ENCODE measurements at places on chromosomes 5 and 9. TPM values are rescaled to one million over a fixed set of nuclear protein-coding genes. Genes with fewer than 3 reads are reported as not detected.

Gene PCDH12
- polyA plus RNA-seq, result 15.7 TPM

Gene ADRB2
- polyA plus RNA-seq, result 0.27 TPM

Gene LEAP2
- polyA plus RNA-seq, result 8.7 TPM

Gene KIAA0825
- 5.2 TPM for polyA plus RNA-seq

Gene BNC2
- polyA plus RNA-seq, result 10.3 TPM

Gene LMX1B
- polyA plus RNA-seq, result 18.3 TPM

Gene PCDHB9
- polyA plus RNA-seq, result 4.3 TPM

Gene IFNA2
- not detected for polyA plus RNA-seq

Gene CCNI2
- 4.2 TPM for polyA plus RNA-seq

Gene BHMT2
- polyA plus RNA-seq, result 49.9 TPM

Gene OLFM1
- polyA plus RNA-seq, result 3.3 TPM

DNA sequence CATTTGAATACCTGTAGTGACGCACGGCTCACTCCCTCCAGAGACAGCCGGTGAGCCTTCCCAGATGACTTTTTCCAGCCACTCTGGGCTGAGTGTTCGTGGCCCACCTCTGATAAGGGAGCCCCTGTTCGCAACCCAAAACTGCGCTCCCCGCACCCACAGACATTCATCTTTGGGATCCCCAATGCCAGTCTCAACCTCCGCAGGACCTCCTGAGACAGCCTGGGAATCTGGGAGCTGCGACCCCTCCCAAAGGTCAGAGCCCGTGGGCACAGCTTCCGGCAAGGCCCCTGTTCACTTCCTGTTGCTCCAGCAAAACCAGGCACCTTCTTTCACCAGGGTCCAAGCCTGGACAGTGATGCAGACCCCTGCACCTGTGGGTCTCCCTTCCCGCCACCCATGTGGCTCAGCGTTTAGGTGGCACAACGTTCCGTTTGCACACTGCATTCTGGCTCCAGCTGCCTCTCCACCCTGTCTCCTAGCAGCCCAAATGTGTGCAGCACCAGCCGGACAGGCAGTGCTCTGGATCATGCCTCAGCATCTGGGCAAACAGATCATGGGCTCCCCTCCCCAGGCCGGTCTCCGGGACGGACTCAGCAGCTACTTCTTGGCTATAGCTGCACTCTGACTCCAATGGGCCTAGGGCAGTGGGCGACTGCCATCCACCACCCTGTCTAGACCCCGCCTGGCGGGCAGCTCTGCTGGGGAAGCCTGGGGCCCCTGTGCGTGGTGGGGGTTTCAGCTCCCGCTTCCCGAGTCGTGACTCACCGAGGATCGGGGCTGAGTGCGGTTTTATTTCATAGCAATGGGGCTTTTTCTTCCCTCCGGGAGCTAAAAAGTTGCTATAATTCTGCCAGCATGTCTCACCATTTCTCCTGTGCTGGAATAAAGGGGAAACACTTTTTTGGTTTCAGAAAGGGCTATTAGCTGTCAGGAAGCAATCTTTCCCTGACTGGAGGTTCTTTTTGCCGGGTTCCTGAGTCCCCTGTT, 156.0 kb downstream of the OLFM1 start:
- DNase-seq, result no peak

DNA sequence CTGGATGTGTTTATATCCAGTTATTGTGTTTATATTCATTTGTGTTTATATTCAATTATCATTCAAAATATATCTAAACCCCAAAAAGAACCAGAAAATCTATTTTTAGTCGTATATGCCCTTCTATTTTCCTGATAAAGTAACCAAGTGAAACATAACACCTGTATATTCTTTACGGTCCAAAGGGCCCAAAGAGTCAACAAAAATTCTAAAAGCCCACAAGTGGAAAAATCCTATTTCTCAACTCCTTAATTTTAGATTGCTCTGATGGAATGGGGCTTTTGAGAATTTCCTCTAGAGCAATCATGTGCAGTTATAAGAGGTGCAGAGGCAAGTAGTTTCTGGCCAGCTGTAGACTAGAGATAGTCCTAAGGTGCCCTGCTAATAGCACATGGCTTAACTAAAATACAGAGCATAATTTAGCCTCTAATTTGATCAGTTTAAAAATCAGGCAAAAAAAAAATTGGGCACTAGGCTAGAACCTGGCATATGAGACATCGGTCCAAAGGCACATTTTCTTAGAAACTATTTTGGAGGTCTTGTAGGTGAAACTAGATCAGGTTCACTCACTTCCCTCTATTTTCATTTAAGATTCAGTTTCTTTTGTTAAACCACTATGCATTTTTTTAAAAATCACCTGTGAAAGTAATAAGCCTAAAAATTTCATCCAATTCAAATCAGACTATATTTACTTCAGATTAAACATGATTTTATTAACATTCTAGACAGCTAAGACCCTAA, 256.0 kb downstream of the FBXL17 start:
- no peak for DNase-seq

GRCh38 chr9:68476847-68477246, 63.8 kb downstream of the TMEM252 start:
- DNase-seq, result no peak

- DNase-seq, result no peak
Measured at GRCh38 chr5:155282503-155283107, 269.1 kb downstream of the KIF4B start.

GRCh38 chr5:81486711-81487110, 92.8 kb upstream of the ACOT12 start:
- DNase-seq, result no peak

DNA sequence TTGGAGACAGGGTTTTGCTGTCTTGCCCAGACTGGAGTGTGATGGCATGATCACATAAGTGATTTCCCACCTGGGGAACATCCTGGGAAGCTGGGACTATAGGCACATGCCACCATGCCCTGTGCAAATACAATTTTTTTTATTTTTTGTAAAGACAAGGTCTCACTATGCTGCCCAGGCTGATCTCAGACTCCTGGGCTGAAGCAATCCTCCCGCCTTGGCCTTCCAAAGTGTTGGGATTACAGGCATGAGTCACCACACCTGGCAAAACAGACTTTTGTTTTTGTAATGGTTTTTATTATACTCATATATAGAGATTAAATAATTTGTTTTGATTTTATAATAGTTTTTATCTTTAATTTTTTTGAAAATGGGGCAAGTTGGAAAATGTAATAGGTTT, 14.7 kb downstream of the DNAJC25 start:
- DNase-seq, result no peak

GRCh38 chr5:83844449-83845068, 123.9 kb upstream of the HAPLN1 start:
- DNase-seq, result no peak

GRCh38 chr5:77990020-77990419, 213.9 kb upstream of the TBCA start:
- DNase-seq, result no peak

DNA sequence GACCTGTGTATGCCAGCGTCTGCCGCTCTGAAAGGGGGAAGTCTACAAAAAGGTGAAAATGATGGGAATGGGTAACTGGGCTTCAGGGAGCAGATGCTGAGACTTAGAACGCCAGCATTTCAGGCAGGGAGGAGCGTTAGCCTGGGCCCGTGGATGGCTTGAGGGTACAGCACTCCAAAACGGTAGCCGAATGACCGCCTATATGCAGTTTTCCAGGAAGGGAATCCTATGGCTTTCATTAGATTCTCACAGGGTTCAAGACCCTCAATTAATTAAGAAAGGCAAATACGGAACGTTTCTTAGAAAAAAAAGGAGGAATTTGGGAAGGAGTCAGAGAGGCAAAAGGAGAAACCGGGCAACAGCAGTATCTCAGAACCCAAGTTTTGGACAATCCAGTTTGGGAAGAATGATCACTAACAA, 639 bp downstream of the AMACR start:
- peak; percentile 27 for DNase-seq

DNA sequence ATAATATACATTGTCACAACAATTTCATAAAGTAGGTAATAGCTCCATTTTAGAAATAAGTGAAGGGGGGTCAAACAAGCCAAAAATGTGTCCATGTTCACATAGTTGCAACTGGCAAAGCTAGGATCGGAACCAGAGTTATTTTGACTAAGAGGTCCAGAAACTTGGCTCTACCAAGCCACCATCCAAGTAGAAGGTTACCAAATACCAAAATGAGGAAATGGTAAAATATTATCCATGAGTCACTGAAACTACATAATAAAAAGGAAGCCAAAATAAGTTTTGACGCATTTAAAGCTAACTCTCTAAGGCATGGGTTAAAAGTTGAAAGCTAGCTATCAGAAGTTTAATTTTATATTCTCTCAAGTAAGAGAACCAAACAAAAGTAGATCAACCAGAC, 886.9 kb upstream of the DMAC1 start:
- no peak for DNase-seq

DNA sequence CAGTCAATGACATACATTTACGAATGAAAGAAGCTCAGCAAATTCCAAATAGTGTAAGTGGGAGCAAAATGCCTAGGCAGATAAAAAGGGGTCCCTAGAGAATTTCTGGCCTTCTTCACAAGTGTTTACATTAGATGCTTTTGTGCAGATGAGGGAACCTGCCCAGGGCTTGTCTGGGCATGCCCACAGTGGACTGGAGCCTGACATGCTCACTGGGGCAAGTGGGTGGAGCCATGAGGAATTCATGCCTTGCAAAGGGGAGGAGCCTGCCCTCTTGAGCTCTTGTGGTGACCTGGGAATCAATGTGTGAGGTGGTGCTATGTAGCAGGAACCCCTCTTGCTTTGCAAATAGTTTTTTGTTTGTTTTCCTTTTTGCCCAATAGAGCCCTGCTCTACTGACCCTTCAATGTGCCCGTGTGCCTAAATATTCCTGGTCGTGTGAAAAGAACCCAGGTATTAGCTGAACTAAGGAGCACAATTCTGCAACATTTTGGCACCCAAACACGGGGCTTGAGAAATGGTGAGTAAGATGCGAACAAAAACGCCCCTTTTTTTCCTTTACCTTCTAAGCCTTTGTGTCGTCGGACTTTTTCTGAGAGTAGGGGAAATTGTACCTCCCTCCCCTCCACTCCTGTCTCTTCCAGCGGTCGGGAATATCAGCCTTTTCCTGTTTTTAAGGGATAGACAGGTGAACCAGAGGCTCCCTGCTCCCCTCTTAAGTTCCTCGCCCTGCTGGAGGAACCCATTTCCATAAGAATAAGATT, 433.8 kb upstream of the CDH9 start:
- DNase-seq, result no peak

GRCh38 chr5:31890046-31890445, 251.1 kb downstream of the PDZD2 start:
- DNase-seq, result peak; percentile 69

DNA sequence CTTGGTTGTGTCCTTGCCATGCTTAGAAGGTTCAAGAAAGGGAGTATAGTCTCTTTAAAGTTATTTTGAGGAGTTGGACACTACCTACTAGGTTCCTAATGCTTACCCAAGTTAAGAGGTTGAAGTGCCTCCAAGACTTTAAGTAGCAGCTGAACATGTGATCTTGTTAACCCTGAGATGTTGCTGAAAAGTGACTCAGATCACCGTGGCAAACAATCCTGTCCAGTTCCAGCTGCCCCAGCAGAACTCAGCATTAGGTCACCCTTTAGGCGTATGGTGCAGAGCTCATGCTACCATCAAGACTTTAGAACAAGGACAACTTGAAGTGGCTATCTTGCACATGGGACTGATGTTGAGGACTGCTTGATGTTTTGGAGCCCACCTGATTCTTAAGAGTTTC, 22.5 kb downstream of the ZNF462 start:
- DNase-seq, result no peak

- DNase-seq, result no peak
Measured at GRCh38 chr5:25744908-25745307, 1100.1 kb upstream of the CDH10 start.

DNA sequence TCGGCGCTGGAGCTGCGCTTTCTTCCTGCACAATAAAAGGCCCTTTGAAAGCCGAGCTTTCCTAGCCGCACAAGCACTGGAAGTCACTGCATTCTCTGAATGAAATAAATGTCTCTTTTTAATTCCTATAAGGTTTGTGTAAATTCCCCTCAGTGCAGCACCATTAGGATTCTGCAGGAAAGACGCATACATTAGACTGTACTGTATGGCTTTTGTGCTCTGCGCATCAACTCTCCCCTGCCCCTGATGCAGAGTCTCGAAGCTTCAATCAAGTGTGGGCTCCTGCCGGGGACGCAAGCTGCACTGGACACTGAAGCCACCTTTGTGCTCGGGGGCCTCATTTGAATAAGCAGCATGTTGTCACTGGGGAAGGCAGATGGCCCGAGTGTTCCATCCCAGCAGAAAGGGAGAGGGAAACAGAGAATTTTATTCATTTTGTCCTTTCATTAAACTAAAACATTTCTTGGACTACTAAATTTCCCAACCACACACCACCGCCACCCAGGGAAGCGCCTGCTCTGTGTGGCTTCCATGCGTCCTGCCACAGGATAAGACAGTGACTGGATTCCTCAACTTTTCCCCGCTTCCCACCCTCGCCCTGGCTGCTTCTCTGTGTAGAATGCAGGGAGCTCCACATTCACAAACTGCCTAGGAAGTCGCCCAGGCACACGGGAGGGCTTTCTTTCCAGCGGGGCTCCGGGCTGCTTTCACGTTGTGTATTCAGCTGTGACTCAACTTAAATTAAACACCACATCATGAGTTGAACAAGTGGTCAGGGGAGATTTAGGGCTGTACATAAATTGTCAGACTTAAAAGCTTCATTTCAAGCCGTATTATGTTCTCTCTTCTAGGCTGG, 635.4 kb downstream of the IRX1 start:
- peak; percentile 79 for DNase-seq

DNA sequence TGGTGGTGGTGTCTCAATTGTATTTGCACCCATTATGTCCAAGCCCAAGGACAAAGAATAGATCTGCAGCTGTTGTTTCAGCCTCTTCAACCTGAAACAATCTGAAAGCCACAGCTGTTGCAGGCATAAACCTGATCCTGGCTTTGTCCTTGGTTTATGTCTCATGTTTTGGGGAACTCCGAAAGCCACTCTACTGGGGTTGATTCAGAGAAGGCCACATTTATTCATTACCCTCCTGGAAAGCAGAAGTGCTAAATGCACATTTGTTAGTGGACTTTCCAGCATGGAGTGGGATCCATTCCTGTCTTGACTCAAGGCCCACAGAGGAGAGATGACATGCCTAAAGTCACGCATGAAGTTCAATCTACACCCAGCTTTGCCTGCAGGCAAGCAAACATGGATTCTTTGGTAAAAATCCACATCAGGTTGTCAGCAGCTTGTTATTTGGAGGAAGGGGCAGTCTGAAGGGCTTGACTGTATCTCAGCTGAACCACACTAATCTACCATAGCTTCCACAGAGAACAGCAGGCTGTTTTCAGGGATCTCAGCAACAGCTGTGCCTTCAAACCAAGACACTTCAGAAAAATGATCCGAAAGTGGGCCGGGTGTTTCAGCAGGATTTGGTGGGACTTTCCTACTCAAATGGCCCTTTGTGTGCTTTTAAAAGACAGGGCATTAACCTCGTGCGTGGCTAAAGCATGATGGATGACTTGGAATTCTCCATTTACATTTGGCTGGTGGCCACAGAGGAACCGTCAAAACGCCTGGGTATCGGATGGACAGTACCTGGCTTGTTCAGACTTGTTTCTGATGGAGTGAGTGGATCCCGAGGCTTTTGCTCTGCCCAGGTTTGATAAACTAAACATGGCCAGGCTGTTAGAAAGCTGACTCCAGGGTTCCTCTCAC, 36.2 kb upstream of the ADAM19 start:
- DNase-seq, result peak; percentile 13

All from left kidney (tissue), 8 donors.